ENCODE measurements at places on chromosomes 3 and 15.

DNA sequence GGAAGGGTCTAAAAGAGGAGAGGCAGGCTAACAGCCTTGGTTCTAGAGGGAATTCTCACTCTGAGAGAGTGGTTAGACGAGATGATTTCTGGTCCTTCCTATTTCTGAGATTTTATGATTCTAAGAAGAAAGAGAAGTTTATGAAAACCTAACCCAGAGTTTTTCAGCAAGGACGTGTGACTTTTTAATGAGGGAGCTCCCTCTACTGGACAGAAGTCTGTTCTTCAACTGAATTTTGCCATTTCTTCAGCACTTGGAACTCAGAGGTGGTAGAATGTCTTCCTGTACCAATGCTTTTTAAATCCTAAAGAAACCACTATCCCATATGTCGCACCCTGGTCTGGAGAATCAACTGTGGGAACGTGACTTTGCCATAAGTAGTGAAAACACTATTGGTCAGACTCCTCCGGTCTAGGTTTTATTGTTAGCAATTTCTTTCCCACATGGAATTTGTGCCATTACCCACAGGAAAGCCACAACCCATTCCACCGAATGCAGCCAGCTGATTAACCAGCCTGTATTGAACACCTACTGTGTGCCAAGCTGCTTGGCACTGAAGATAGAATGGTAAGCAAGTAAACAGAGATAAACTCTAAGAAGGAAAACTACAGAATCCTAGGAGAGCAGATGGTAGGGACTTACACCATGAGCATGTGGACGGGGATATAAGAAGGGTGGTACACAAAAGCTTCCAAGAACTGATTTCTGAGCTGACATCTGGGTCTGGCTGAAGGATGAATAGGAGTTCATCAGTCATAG lies 199.5 kb upstream of the LMCD1 start:
- DNase-seq = no peak

DNA sequence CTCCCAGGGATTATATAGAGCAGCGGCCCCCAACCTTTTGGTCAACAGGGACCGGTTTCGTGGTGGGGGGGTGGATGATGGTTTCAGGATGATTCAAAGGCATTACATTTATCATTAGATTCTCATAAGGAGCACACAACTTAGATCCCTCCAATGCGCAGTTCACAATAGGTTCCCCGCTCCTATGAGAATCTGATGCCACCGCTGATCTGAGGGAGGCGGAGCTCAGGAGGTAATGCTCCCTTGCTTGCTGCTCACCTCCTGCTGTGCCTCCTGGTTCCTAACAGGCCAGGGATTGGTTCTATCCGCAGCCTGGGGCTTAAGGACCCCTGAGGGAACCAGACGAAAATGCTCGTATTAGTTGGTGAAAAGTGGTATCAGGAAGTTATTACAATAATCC lies 1.3 kb upstream of the HACD2 start:
- DNase-seq = no peak

- no peak for DNase-seq
These were observed 582.2 kb upstream of the PPP2R3A start for GRCh38 chr3:135383301-135383700.

GRCh38 chr3:155007729-155008128 lies 72.4 kb upstream of the MME start:
- no peak for DNase-seq

- DNase-seq = no peak
These were observed 2.0 kb downstream of the HHATL start for GRCh38 chr3:42700366-42701288.

Measured in cortex of kidney (tissue), 1 donor.